ENCODE measurements at places on chromosomes 12 and 14.

- no peak for DNase-seq
These were observed 357.1 kb upstream of the MGAT4C start for GRCh38 chr12:86613311-86613710.

DNA sequence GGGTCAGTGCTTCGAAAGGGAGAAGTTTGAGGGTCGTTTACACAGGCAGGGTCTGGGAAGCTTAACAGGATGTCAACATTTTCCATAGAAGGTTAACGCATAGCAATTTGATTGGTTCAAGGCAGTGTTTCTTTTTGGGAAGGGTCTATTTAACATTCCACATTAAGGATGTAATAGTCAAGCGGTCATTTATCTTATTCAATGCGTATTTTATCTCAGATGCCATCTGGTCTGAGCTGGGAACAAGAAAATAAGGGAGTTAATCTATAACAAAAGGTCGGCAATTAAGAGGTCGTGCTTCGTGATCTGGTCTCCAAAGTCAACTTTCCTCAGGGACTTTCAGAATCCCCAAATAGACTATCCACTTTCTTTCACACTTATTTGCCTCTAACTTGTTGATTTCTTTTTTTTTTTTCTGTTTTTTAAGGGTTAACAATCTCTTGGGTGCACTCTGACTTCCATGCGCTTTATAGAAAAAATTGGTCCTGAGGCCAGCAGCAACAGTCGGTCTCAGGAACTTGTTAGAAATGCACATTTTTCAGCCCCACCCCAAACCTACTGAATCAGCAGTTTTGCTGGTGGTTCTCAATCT, 550 bp upstream of the RESF1 start:
- DNase-seq = no peak

GRCh38 chr12:130929363-130929762, 24.3 kb upstream of the ADGRD1 start:
- no peak for DNase-seq

- no peak for DNase-seq
These were observed 64.4 kb upstream of the RTL1 start for GRCh38 chr14:100967930-100968329.

GRCh38 chr12:85951823-85952222, 77.7 kb downstream of the NTS start:
- no peak for DNase-seq

GRCh38 chr14:35470755-35471154, 63.2 kb upstream of the INSM2 start:
- DNase-seq = no peak

DNA sequence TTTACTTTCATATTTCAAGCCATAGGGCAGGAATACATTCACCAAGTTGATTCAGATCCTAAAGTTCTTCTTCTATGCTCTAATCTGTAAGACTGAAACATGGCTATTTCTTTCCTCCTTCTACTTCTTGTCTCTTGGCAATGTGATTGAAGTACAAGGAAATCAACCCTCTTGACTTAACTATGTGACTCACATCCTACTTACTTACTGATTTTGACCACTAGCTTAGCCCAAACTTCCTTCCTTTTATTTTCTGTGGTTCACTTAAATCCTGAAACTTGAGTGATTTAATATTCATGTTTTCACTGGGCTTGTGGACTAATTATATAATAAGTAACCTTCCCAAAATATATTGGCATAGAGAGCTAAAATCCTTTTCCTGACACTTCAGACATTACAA, 111.2 kb upstream of the NOVA1 start:
- DNase-seq = no peak

- DNase-seq = no peak
These were observed 207.7 kb downstream of the FUT8 start for GRCh38 chr14:65620195-65620594.

DNA sequence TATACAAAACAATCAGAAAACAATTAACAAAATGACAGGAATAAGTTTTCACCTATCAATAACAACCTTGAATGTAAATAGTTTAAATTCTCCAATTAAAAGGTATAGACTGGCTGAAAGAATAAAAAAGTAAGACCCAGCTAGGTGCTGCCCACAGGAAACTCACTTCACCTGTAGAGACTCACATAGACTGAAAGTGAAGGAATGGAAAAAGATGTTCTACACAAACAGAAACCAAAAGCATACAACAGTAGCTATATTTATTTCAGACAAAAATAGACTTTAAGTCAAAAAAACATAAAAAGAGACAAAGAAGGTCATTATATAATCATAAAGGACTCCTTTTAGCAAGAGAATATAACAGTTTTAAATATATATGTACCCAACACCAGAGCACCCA, 152.4 kb upstream of the PWP1 start:
- DNase-seq = no peak

DNA sequence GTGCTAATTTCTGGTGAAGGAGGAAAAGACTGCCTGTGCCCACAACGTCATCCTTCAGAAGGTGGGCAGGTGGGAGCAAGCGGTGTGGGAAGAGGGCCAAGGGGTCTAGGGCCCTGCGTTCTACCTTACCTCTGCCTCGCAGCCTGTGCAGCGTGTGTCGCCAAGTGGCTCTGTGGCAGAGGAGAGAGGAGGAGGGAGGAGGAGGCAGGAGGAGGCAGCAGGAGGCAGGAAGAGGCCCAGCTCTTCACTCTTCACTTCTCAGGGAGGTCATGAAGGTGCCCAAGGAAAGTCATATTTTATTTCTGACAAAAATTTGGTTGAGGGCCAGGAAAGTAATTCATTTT, 177.9 kb downstream of the MYRFL start:
- DNase-seq = no peak

DNA sequence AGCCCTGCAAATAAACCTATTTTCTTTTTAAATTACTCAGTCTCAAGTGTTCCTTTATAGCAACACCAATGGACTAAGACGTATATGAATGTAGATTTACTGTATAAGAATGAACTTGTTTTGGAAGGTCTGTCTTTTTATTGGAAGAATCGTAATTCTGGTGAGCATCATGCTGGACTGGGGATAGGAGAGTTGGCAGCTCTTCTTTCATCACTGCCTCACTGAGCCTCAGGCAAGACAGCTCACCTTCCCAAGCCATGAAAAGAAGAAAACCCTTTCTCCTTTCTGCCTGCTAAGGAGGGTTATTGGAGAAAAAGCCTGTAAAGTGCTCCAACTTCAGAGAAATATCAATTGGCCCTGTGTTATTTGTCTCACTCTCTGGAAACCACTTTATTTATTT, 9.1 kb upstream of the RNF34 start:
- DNase-seq = no peak

GRCh38 chr14:77014004-77014604, 14.4 kb downstream of the IRF2BPL start:
- no peak for DNase-seq

DNA sequence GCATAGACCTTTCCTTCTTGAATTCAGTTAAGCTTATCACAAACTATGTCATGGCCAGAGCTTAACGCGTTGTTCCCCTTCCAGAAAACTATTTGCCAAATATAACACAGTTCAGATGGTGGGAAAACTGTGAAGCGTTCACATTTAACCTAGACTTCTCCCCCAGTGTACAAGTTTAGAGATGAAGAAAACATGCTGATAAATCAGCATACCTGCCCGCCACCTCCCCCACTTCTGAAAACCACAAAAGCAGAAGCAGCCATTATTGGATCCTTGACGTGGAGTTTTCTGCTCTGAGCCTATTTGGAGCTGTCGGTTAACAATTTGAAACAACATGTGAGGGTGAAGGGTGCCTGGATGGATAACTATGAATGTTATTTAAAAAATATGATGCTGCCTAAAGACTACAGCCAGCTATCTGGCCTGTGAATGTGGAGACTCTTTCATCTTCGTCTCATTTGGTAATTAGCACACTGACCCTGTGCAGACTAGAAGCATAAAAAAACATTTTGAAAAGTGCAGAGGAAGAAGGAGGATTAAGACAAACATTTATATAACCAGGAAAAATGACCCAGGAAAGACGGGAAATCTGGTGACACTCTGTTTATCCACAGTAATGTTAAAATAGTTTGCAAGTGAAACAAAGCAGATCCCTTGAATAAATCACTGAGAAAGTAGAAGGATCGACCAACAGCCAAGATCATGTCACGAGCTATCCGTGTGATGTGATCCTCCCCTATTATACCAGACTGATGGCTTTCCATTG, 408.2 kb downstream of the AEBP2 start:
- DNase-seq = no peak

DNA sequence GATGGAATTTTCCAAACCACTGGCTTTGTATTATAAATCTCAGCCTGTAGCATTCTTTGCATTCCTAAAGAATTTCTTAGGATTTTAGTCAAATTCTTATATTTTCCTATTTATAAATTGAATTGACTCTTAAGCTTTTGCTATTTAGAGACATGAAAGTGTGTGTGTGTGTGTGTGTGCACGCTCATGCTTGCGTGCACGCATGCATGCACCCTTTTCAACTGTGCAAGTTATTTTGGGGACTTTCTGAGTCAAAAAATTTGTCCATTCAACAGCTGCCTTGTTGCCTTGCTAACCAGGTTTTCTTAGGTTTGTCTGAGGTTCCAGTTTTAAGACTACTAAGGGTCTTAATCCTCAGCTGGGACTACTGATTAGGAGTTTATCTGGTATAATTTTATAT, 42.6 kb downstream of the GPATCH2L start:
- DNase-seq = no peak

- no peak for DNase-seq
These were observed 72.2 kb downstream of the BHLHE41 start for GRCh38 chr12:26052652-26053051.

DNA sequence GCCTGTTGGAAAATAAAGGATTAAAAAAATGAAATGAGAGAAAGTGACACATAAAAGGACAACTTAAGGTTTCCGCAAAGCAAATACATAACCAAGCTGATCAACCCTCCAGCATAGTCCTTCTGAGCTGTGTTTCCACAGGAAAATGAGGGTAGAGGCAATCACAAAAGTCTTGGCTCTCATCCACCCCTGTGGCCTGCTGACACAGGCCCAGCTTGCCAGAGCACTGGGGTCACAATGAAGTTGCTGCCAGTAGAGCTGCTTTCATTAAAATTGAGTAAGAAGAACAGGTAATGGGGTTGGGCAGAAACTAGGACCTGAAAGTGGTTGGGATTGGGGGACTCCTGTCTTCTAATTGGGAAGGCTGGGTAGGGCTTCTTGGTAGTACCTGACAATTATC, 65.9 kb downstream of the RERG start:
- DNase-seq = no peak

GRCh38 chr14:36430169-36430568, 89.9 kb downstream of the NKX2-1 start:
- no peak for DNase-seq

DNA sequence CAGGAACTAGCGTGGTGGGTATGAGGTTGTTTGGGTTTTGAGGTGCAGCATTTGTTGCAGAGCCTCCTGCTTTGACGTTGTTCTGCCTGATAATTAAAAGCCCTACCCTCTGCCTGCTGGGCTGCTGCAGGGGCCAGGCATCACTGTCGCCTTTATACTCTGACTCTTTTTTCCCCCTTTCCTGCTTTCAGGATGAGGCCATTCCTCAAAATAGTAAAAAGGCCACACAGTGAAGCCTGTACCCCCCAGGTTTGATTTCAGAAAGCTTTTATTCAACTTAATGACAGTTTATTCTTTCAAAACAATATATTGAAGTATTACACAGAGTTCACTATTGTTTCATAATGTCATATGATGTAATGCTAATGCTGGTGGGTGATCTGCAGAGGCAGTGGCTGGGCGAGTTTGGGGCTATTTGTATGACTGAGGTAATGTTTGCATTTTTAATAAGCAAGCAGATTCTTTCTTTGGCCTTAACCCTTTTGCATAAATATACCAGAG, 9.1 kb downstream of the BORCS5 start:
- no peak for DNase-seq

DNA sequence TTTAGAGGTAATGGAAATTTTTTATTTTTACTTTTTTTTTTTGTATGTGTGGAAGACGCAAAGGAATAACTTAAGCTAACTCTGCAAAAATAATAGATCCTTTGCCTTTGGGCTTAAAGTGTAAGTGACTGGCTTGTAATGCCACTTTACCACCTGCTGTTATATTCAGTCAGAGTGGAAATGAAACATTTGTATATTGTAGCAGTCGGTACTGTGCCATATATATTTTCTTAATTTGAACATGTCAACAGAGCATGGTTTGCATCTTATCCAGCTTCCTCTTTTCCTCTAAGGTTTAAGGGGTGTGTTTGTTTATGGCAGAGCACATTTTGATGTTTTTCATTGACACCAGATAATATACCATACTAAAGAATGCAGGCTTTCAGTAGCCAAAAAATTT, 176.6 kb downstream of the TRHDE start:
- DNase-seq = no peak

GRCh38 chr14:100824901-100825712, 811 bp upstream of the MEG3 start:
- no peak for DNase-seq

- DNase-seq = no peak
These were observed 12.9 kb upstream of the CORO1C start for GRCh38 chr12:108744021-108744897.

DNA sequence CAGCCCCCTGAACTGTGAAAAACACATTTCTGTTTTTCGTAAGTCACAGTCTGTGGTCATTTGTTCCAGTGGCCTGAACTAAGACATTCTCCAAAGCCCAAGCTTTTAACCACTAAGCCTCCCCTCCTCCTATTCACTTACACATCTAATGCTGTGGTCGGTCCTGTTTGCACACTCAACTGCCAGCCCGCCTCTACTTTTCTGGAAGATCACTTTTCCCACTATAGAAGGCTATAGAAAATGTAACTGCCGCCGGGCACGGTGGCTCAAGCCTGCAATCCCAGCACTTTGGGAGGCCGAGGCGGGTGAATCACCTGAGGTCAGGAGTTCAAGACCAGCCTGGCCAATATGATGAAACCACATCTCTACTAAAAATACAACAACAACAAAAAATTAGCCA, 524.7 kb upstream of the TMEM132C start:
- no peak for DNase-seq

GRCh38 chr12:52238207-52238840, 5.3 kb downstream of the KRT7 start:
- no peak for DNase-seq

- DNase-seq = no peak
These were observed 30.4 kb downstream of the KANSL2 start for GRCh38 chr12:48651681-48652080.

- DNase-seq = no peak
These were observed 68.0 kb upstream of the IFNG-AS1 start for GRCh38 chr12:67921286-67921685.

DNA sequence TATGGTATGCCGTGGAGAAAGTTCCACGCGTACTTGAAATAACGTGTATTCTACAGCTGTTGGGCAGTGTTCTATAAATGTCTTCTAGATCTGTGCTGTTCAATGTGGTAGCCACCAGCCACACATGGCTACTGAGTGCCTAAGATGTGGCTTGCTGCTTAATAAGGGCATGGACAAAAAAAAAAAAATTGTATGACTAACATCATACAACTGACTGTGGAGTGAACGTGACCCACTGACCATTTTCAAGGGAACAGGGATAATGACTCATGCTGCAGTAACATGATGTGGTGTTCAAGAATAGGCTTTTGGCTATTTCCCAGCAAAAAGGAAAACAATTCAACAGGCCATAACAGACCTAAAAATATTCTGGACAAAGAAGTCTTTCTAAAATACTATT, 13.0 kb downstream of the ATG14 start:
- no peak for DNase-seq

Data from ureter (tissue), 1 donor.